GOT3 (cell line): ENCODE measurements at places on chromosomes 4 and X.

DNA sequence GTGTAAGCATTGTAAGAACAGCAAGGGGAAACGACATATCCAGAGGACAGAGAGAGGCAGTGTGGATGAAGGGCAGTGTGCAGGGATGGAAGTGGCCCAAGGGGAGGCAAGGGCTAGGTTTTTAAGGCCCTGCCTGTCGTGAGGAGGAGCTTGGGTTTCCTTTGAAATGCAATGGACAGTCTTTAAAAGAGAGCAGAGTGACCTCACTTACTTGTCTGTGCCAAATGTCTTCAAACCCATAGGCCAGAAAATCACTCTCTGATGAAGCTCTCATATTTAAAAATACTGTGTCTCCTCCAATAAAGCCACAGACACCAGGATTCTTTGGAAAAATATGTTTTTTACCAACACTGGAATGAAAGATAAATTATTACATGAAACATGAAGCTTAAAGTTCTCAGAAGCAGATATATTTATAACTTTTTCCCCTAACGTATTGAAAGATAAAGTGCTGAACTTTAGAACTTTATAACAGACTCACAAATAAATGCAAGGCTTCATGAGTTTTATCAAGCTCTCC is 19.2 kb upstream of the ATXN3L start:
- no peak for DNase-seq

- no peak for DNase-seq
Observed at GRCh38 chr4:22458098-22458497, 57.8 kb downstream of the ADGRA3 start.

DNA sequence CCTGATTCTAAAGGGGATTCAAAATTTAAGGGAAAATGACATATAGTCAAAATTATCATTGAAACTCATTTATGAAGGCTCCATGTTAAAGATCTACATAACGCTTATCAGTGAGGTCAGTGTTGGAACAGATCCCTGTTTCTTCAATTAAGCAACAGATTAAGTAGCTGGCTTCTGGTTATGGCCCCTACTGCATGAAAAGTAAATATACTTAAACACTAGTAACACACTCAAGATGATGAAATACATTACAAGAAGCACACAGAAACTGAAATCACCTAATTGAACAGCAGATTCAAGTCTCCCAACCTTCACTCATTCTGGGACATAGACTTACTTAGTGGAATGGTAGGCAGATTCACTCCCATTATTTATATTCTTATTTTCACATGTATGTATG is 51.6 kb upstream of the SLC16A2 start:
- DNase-seq, result no peak

DNA sequence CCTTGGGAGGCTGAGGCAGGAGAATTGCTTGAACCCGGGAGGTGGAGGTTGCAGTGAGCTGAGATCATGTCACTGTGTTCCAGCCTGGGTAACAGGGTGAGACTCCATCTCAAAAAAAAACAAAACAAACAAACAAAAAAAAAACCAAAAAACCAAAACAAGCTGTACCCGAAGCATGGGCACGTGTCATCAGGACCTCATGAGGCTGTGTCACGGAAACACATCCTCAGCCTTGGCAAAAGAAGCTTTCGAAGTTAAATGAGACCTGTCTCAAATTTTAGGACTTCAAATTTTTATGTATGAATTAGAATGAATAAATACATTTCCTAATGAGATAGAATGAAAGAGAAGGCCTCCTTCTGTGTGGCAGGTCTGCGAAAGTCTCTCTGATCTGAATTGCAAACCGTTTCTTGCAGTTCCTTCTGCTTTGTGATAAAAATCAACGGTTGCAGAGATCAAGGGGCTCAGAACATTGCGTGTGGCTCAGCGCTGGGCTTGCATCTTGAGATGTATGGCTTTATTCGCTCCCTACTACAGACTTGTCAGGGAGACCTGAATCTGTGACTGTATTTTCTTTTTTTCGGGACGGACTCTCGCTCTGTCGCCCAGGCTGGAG is 19.5 kb upstream of the CRLF2 start:
- no peak for DNase-seq

DNA sequence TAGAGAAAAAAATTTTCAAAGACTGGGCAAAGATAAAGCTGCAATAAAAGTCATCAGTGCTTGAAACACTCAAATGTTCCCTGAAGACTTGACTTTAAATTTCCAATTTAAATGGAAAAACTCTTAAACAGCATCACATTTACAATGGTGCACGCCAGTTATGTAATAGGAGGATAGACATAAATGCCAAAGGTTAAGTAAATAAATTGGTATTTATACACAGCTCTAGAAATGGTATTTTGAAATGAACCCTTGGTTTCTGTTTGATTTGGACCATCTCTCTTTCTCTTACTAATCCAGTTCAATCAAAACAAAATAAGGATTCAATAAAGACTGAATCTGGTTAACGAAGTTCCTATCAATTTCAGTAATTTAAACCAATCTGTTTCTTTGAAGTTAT is 272.6 kb downstream of the GPM6A start:
- no peak for DNase-seq

DNA sequence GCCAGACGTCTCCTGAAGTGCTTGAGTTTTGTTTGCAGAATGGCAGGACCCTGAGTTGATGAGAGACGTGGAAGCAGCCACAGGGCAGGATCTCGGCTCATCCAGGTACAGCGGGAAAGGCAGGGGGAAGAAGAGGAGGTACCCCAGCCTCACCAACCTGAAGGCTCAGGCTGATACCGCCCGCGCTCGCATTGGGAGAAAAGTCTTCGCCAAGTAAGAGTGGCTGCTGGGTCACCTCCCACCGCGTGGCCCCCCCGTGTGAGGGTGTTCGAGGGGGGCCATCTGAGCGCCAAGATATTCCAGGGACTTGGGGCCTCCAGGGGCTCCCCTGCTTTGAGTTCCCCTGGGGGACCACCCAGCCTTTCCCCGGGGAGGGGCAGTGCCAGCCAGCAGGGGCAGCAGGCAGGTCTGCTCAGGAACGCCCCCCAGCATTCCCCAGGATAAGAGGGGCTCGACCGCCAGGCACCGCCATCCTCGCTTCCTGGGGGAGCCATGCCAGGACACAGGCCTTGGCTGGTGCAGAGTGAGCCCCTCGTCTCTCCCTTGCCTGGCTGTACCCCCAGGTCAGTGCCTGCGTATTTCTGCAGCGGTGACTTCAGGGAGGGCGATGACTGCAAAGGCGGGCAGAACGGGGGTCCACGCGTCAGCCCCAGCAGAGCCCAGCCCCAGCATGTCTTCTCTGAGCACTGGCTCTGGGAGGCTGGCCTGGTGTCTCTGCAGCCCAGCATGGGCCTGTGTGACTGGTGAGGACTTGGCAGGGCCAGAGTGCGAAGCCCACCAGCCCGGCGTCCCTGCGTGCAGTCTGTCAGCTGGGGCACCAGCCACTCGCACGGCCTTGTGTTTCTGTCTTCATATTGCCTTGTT is 22.3 kb downstream of the NKX1-1 start:
- no peak for DNase-seq

DNA sequence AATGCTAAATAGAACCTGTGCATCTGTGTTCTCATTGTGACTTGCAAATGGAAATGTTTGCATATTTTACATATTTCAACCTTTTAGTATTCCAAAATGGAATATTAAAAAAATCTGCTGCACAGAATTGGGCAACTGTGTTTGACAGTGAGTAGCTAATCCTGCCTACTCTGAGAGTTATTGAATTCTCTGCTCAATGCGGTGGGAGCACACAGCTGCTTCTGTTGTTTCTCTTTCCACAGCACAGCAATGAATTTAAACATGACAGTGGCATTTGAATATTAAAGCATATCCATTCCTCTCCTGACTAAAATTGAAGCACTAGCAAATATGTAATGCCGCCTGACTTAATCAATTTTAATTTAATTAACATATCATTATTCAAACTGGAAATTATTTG is 366.6 kb downstream of the GASK1B start:
- no peak for DNase-seq

DNA sequence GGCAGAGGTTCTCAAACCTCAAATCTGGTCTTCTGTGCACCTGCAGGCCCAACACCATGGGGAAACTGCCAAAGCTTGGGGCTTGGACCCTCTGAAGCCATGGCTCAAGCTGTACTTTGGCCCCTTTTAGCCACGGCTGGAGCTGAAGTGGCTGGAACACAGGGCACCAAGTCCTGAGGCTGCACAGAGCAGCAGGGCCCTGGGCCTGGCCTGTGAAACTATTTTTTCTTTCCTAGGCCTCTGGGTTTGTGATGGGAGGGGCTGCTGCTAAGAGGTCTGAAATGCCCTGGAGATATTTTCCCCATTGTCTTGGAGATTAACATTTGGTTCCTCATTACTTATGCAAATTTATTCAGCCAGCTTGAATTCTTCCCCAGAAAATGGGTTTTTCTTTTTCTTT is 18.3 kb upstream of the PI4K2B start:
- DNase-seq, result no peak

DNA sequence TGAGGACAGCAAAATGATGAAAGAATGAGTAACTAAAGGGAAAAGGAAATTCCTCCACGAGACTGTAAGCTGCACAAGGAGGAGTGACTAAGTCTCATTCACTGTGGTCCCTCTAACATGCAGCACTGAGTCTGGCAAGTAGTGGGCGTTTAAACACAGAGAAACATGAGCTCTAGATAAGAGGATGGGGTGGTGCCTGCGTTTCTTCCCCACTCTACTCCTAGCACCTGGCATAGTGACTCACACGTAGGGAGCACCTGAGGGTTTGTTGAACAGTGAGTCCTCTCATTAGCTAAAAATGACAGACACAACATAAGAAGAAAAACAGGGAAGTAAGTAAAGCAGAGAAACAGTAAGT is 105.8 kb upstream of the CBR4 start:
- no peak for DNase-seq

- DNase-seq, result no peak
Observed at GRCh38 chr4:146943691-146944375, 1.8 kb downstream of the TTC29 start.
